Suppressor macrophage treated with lipopolysaccharide for 1 hour (primary cell): ENCODE measurements at places on chromosomes 12 and 14.

GRCh38 chr14:99529899-99530298 is 48.7 kb downstream of the CCNK start:
- no peak for DNase-seq

- no peak for DNase-seq
Measured at GRCh38 chr12:53659011-53659551, 16.8 kb downstream of the ATP5MC2 start.

DNA sequence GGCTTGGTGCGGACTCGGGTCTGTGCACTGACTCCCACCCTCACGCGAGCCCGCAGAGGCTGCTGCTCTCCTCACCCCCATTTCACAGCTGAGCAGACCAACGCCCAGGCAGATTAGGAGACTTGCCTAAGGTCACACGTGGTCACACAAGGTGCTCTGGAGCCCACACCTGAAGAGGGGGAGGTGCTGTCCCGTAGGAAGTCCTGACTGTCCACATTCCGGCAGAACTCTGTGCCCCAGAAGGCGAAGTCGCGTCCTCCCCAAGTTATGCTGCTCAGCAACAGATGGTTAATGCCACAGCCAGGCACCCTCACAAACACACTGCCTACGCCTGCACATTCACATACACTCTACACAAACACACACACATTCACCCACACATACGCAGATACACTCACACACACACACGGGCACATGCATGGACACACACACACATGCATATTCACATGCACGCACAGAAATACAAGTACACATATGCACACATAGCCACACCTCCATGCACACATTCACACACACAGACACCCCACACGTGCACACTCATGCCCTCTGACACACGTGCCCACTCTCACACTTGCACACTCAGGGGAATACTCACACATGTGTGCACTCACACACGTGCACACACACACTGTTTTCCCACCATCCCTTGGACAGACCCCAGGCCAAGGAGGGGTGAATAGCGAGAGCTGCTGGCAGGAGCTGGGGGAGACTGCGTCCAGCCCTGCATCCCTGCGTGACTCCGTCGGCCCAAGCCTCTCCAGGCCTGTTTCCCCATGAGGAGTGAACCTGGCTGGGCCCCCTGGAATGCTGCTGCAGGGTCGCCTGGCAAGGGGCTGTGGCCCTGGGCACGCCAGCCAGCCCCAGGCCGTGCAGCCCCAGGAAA is 4.1 kb downstream of the C14orf180 start:
- DNase-seq = no peak

- no peak for DNase-seq
Measured at GRCh38 chr12:6066651-6067050, 57.8 kb downstream of the VWF start.

- DNase-seq = no peak
Measured at GRCh38 chr14:74275241-74275841, 27.4 kb downstream of the ABCD4 start.

DNA sequence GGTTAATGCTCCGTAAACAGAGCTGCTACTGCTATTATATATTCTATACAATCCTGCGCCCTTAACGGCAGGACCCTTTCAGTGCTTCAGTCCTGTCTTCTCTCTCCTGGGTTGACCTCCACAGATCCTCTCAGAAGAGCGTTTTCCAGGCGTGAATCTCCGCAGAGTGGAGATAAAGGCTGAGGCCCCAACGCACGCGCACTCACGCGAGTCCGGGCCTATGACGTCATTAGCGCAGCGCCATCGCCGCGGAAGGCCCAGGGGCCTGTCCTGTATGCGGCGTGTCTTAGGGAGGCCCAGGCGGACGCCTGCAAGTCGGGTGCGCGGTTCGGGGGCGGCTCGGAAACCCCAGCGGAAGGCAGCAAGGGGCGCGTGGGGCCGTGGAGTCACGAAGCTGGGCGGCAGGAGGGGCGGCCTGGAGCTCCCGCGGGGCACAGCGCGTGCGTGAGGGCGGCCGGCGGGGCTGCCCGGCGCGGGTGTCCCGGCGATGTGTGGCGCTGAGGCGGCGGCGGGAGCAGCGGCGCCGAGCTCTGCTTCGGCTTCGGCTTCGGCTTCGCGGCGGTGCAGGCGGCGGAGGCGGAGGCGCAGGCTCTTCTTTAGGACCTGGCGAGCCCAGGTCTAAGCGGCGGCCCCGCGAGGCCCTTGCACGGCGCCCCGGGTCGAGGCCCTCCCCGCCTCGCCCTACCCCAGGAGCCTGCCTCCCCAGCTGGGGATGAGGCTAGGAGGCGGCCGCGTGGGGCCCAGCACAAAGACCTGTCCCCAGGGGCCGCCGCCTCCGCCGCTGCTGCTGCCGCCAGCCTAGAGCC is at the start of gene MAPKAPK5:
Gene MAPKAPK5, plus strand, starts transcription at position 479 of the 806 bp plus-strand sequence. CDS start 506 bp downstream, outside the sequence.
- peak; percentile 99 for DNase-seq

- no peak for DNase-seq
Measured at GRCh38 chr14:71139294-71139946, 232.2 kb downstream of the PCNX1 start.

- DNase-seq = no peak
Measured at GRCh38 chr12:111035578-111036301, 115.4 kb upstream of the MYL2 start.

DNA sequence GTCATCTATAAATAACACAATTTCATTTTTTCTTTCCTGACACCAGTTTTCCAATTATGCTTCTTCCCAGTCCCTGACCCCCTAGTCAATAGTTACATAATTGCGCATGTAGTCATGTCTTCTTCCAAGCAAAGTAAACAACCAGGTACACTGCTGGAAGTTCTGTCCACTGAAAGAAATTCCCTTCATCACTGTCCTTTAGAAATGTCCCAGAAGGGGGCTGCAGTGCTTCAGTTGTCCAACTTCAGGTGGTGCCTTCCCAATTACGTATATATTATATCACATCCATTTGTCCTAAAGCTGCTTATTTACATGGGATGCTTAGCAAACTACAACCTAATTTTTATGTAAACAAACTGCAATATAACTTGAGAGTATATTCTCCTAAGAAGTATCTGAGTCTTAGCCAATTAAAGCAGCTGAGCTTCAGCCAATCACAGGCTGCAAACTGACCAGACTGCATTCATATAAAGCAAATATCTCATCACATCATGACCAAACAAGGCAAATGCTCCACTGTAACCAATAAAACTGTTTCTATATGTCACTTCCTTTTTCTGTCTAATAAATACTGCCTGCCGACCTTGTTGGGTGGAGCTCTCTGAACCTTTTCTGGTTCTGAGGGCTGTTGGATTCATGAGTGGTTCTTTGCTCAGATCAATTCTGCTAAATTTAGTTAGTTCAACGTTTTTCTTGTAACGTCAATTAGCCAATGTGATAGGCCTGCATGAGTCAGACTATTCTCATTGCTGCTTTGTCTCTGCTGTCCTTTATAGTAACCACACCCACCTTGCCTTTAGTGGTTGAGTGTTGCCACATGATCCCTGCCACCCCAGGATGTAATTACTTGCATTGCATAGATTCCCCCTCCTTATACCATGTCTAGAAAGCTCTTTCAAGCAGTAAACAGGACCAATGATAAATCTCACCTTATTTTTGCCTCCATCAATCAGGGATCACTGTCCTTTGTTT is 239.3 kb downstream of the ALG10B start:
- peak; percentile 40 for DNase-seq

DNA sequence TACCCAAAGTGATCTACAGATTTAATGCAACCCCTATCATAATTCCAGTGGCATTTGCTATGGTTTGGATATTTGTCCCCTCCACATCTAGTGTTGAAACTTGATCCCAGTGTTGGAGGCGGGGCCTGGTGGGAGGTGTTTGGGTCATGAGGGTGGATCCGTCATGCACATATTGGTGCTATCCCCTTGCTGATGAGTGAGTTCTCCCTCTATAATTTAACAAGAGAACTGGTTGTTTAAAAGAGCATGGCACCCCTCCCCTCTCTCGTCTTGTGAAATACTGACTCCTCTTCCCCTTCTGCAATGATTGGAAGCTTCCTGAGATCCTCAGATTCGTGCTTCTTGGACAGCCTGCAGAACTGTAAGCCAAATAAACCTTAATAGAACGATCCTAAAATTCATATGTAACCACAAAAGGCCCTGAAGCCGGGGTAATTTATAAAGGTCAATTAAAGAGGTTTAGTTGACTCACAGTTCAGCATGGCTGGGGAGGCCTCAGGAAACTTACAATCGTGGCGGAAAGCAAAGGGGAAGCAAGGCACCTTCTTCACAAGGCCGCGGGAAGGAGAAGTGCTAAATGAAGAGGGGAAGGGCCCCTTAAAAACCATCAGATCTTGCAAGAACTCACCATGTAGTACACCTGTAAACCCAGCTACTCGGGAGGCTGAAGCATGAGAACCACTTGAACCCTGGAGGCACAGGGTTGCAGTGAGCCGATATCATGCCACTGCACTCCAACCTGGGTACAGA is 41.2 kb downstream of the SLC39A9 start:
- DNase-seq = peak; percentile 34

DNA sequence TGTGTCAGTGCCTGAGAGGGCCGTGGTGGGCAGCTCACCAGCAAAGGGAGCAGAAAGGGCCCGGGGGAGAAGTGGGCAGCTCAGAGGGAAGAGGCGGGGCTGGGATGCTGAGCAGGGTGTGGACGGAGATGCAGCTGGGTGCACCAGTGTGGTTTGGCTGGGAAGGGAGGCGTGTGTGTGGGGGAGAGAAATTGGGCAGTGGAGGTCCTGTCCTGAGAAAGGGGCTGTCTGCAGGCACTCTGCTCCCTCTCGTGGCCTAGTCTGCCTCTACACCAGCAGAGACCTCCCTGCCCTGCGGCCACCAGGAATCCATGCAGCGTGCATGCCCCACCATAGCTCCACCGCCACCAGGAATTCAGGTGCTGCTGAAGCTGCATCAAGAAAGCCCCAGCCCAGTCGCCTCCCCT is 6.4 kb downstream of the TMEM121 start:
- no peak for DNase-seq

GRCh38 chr14:92565040-92565717 is 51.6 kb downstream of the RIN3 start:
- DNase-seq = no peak

GRCh38 chr12:42756841-42757623 is 167.5 kb upstream of the PRICKLE1 start:
- no peak for DNase-seq

GRCh38 chr12:8947737-8948136 is 1.7 kb downstream of the M6PR start:
- peak; percentile 60 for DNase-seq

DNA sequence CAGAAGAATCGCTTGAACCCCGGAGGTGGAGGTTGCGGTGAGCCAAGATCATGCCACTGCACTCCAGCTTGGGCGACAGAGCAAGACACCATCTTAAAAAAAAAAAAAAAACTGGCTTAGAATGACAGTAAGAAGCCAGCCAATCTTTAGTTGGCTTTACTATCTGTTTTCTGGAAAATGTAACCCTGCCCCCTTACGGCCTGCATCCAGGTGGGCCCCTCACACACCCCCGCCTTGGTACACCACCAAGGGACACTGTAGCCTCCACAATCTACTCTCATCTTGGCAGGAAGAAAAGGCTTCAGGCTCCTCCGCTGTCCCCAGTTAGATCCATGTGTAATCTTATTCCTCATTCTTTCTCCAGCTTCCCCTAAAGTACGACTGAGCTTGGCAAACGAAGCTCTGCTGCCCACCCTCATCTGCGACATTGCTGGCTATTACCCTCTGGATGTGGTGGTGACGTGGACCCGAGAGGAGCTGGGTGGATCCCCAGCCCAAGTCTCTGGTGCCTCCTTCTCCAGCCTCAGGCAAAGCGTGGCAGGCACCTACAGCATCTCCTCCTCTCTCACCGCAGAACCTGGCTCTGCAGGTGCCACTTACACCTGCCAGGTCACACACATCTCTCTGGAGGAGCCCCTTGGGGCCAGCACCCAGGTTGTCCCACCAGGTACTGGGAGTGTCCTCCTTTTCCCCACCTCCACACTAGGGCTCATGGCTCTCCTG is 6.6 kb downstream of the TAPBPL start:
- DNase-seq = no peak

- peak; percentile 81 for DNase-seq
Measured at GRCh38 chr14:49853572-49854375, 1.2 kb upstream of the NEMF start.

DNA sequence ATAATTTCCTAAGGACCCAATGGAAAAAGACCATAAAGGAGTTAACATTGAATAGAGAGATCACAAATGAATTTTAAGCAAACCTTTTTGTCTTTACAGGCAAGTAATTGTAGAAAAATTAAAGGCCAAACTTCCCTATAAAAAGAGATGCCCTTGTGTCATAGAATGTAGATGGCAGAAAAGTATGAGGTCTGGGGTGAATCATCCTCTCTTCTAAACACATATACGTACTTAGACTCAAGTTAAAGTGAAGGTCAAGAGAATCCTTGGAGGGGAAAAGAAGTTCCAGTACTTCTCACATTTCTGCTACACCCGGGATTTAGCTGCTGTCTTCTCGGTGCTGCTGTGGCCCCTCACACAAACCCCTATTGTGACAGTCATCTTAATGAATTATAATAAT is 116.2 kb upstream of the ARID2 start:
- DNase-seq = peak; percentile 32

DNA sequence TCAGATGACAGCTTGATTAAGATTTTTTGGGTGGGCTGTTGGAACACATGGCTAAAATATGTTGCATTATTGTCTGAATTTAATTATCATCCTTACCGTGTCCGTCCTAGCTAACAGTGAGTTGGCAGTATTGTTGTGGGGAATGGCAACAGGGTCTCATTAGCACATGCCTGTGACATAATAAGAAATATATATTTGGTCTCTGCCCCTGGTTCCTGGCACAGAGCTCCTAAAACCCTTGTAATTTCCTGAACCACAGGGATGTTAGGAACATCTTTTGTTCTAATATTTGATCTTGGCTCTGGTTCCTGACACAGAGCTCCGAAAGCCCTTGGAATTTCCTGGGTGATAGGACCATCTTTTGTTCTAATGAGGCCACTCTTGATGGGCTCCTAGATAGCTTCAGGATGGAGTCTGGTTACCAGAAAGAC is 76.0 kb downstream of the SYNE2 start:
- no peak for DNase-seq

GRCh38 chr12:67040861-67041137 is 228.4 kb upstream of the CAND1 start:
- no peak for DNase-seq

DNA sequence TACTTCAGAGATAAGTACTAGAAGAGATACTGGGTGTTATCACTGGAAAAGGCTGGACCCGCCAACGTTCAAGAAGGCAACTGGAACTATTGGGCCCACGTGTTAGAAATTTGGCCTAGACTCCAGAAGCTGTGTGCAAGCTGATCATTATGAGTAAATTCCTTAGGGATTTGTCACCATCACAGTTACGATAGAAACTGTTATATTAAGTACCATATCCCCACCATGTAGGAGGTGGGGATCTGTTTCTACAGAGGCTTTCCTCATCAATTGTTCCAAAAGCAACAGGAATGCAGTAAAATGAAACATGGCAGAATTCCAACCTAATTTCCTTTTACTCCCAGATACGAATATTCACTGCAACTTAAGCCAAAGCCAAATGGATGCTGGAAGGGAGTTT is 170.7 kb downstream of the NOVA1 start:
- no peak for DNase-seq

GRCh38 chr12:5034603-5035002 is 9.1 kb upstream of the KCNA5 start:
- no peak for DNase-seq

DNA sequence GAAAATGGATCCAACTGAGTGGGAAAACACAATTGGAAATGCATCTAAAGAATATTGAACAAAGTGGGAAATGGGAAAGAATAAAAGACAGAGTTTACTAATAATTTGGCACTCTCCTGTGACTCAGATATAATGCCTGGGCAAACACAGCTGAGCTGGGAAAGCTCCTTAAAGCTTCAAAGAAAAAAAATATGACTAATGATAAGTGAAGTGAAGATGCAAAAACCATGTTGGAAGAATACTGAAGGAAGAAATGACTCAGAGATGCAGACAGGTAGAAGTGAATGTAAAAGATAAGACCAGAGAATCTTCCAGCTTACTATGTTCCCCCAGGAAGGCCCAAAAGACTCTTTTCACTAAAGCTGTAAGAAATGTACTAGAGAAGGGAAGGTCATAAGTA is 62.4 kb upstream of the FOXG1 start:
- DNase-seq = no peak
